ENCODE measurements at places on chromosomes 7 and 10.

- DNase-seq = no peak
Observed at GRCh38 chr10:100037758-100038315, 28.1 kb upstream of the DNMBP start.

- no peak for DNase-seq
Observed at GRCh38 chr10:49164559-49165188, 23.5 kb downstream of the TMEM273 start.

GRCh38 chr10:77279207-77279606, 358.4 kb downstream of the KCNMA1 start:
- DNase-seq = no peak

DNA sequence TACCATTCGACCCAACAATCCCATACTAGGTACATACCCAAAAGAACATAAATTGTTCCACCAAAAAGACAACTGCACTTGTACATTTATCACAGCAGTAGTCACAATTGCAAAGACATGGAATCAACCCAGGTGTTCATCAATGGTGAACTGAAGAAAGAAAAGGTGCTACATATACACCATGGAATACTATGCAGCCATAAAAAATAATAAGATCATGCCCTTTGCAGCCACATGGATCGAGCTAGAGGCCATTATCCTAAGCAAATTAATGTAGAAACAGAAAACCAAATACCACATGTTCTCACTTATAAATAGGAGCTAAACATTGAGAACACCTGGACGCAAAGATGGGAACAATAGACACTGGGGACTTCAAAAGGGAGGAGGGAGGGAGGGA, 79.3 kb upstream of the NEBL start:
- DNase-seq = no peak

GRCh38 chr10:95240811-95241210, 46.8 kb downstream of the ACSM6 start:
- DNase-seq = no peak

- no peak for DNase-seq
Observed at GRCh38 chr7:70539205-70539604, 592.7 kb upstream of the GALNT17 start.

GRCh38 chr7:13981070-13981469, 8.4 kb downstream of the ETV1 start:
- peak; percentile 75 for DNase-seq

DNA sequence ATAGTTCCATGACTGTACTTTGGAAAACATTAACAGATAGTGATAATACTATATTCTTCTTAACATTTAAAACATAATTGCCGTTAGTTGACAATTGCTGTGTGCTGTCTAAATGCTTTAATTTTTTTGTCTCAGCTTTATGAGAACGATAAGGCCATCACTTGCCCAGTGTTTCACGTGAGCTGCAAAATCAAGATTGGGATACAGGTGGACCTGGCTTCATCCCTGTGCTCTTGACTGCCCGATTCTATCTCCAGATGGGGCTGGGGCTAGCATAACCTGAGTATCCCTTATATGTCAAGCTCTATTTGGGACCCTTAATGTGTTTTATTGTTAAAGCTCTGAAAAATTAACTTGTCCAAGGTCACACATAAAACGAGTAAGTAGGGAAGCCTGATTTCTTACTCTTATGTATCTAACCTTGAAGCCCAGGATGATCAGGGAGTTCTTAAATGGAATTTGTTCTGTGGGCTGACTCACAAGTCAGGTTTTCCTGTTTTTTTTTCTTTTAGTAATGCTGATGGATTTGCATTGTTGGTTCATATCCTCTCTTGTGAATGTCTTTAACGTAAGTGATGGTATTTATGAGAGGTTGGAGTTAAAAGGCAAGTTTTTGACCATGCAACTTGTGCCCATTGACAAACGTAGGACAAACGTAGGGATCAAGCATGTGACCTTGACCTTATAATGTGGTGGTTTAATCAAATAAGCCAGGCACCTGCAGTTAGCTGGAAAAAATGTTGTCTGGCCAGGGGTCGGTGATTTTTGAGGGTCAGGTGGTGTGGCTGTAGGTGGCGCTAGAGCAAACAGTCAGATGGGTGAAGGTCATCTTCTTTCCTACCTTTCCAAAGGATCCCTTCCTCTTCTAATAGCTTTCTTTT, 3.6 kb downstream of the PRKAR2B start:
- DNase-seq = no peak

GRCh38 chr7:29208410-29209250, 14.1 kb downstream of the CHN2 start:
- no peak for DNase-seq

GRCh38 chr7:107253599-107253998, 84.8 kb downstream of the HBP1 start:
- DNase-seq = no peak

- no peak for DNase-seq
Observed at GRCh38 chr7:2289111-2289586, 25.1 kb downstream of the SNX8 start.

DNA sequence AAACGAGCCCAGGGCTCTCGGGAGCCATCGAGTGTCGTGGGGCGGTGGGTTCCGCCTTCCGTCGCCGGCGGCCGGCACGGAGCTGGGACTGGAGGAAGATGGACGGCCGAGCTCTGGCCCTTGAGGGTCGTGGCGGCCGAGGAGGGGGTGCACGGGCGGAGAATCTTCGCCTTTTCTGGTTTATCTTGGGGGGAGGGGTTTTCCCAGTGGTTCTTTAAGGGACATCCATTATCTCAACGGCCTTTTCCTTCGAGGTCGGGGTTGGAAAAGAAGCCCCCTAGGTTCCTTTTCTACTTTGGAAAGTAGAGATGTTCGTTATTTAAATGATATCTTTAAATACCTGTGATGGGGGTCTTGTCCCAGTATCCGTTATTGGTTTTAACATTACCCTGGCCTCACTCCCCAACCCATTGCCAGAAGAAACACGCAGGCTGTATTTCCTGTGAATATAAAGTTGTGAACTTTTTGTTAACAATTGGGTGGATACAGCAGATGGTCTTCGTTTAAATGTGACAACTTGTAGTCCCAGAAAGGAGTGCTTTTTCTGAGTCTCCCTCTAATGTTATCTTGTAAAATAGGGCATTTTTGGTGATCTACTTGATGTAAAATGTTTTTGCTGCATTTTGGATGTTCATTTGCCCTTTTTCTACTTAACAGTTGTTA, 765 bp downstream of the CCAR1 start:
- DNase-seq = no peak

GRCh38 chr10:104450954-104451353, 97.3 kb downstream of the CFAP58 start:
- DNase-seq = no peak

- DNase-seq = no peak
Observed at GRCh38 chr10:103451091-103451813, 918 bp downstream of the CALHM2 start.

DNA sequence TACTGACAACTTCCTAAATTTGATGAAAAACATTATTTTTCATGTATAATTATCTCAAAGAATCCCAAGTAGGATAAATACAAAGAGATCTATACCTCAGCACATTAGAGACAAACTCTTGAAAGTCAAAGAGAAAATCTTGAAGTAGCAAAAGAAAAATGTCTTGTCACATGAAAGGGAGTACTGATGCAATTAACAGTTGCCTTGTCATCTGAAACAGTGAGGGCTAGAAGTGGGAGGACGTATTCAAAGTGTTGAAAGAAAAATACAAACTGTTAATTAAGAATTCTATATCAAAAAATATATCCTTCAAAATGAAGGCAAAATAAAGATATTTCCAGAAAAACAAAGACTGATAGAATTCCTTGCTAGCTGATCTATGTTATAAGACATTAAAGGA, 35.5 kb upstream of the ARHGAP22 start:
- DNase-seq = no peak

DNA sequence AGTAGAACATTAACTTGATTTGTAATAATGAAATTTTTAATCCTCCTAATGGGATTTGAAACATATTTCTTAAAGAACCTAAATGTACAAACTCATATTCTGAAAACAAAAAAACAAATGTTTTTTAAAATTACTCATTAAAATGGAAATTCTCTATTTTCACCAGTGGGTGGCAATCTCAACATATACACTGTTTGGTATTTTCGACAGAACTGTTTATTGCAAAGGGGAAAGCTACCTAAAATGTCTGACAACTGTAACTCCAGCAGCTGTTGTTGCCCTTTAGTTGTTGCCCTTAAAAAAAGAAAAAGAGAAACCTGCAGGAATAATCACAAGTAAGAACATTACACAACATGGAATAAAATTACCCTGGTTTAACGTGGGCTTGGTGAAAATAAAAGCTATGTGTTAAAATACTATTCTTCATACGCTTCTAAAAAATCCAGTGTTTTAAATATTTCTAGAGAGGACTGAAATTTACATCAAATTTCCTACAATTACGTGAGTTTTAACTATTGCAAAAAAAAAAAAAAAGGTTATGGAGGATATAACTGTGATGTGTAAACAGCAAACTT, 54.5 kb downstream of the COL1A2 start:
- DNase-seq = no peak

DNA sequence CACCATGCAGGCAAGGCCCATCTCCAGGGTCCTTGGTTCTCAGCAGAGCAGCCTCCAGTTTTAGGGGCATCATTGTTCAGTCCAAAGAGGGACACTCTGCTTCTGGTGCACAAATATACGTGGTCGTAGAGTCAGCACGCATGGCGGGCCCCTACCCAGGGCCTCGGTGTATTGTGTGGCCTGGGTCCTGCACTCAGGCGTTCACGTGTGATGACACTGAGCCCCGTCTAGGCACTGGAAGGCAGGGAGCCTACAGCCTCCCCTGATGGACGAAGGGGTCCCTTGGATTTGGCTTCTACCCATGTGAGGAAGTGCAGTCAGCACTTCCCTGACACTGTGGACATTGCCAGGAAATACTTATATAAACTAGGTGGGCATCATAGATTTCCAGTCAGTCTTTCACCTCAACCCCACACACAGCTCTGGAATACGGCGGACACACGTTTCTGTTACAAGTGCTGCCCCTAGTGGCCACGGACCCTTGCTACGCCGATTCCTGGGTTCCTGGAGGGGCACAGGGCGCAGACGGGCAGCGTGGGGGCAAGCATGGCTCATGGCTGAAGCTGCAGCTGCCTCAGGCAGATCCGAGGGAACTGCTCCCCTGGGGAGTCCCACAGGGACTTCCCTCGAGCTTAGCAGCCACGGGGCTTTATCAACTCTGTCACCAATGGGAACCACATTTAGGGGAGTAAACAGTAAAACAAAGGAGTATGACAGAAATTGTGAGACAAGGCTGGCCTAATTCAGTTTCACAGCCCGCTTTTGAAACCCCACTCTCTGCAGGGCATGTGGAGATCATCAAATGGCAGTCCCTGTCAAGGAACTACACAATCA, 25.4 kb downstream of the AIFM2 start:
- no peak for DNase-seq

GRCh38 chr7:155490697-155491628, 33.0 kb downstream of the EN2 start:
- no peak for DNase-seq

DNA sequence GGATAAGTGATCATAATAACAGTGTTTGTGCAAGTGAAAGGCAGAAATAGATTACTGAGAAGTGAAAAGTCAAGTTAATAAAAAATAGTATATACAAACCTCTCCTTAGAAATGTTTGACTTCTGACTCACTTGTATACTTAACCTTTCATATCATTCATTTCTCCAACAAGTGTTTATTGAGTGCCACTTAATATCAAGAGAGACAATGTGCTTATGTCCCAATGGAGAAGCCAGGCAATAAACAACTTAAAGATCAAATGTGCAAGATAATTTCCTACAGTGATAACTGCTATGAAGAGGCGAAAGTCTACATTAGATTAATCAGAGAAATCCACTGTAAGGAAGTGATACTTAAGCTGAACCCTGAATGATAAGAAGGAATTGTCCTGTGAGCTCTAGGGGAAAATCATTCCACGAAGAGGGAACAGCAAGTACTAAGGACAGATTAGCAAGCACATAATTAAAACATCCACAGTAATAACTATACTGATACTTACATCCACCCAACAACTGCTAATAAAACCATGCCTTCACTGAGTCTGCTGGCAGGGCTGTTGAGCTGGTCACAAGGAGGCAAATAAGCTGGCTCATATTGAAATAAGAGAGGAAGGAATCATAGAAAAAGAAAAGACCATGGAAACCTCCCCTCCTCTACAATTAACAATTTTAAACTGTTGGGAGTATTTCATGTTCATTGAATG, 203.5 kb downstream of the CTNNA3 start:
- peak; percentile 23 for DNase-seq

- no peak for DNase-seq
Observed at GRCh38 chr10:97463363-97464132, 17.6 kb downstream of the ZDHHC16 start.

- DNase-seq = no peak
Observed at GRCh38 chr7:3762146-3762831, 461.2 kb downstream of the SDK1 start.

GRCh38 chr10:91537614-91538383, 95.1 kb downstream of the PPP1R3C start:
- no peak for DNase-seq

GRCh38 chr7:80359029-80359428, 152.8 kb downstream of the GNAT3 start:
- no peak for DNase-seq

DNA sequence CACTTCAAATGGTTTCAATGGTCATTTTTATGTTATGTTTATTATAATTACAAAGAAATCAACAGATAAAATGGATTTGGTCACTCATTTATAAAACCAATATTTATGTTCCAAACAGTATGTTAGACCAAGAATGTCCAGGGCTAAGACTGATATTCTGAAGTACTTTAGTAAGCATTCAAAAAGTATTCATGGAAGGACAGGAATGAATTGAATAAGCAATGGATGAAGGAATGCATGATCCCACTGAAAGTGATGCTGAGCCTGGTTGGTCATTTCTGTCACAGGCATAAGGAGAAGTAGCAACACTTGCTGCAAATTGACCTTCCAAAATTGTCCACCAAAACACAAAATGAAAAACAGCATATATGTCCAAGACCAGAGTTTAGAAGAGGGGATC, 189.0 kb upstream of the CELF2 start:
- no peak for DNase-seq

GRCh38 chr10:69842882-69843281, 41.2 kb downstream of the COL13A1 start:
- no peak for DNase-seq

GRCh38 chr10:3255075-3255474, 82.5 kb upstream of the PITRM1 start:
- no peak for DNase-seq

GRCh38 chr7:81811956-81812865, 42.4 kb upstream of the HGF start:
- no peak for DNase-seq

DNA sequence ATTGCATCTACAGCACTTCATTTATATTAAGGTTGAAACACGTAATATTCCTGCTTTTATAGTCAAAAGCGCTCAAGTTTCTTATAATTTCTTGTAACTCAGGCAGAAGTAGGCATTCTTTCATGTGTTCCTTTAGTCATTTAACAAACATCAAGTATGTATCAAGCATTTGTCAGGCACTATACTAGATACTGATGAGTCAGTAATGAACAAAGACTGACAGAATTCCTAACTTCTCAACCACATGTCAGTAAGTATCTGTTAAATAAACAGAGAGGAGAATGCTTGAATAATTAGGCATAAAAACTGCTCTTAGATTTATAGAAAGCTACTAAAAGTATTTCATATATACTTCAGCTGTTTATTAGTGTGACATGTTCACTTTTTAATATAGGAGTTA, 9.9 kb downstream of the CRPPA start:
- DNase-seq = no peak

- DNase-seq = no peak
Observed at GRCh38 chr7:24334012-24334411, 50.0 kb downstream of the NPY start.
